ENCODE measurements at places on chromosomes 16 and 17. TPM values are rescaled to one million over a fixed set of nuclear protein-coding genes. Genes with fewer than 3 reads are reported as not detected.

Gene TMIGD1
- total RNA-seq: 125 TPM

Gene SYNGR2
- total RNA-seq: 173 TPM

Gene DOC2A
- 7.5 TPM for total RNA-seq

Gene MT1H
- 80.9 TPM for total RNA-seq

Gene EVPLL
- 0.22 TPM for total RNA-seq

Gene CACNG3
- total RNA-seq: not detected

Gene KRTAP4-5
- not detected for total RNA-seq

Gene RNF112
- 4.6 TPM for total RNA-seq

Gene PLCD3
- 335 TPM for total RNA-seq

Gene PPP1R1B
- 404 TPM for total RNA-seq

Gene DPEP2
- 2.5 TPM for total RNA-seq

Gene ZFP3
- 8.0 TPM for total RNA-seq

Gene TMEM101
- 25.9 TPM for total RNA-seq

Gene CCDC144A
- total RNA-seq: 3.4 TPM

Gene CACNG1
- not detected for total RNA-seq

Gene SLC13A5
- not detected for total RNA-seq

Measured in left colon (tissue), 2 donors.